ENCODE measurements at places on chromosomes 11 and 22. TPM values are rescaled to one million over a fixed set of nuclear protein-coding genes. Genes with fewer than 3 reads are reported as not detected.

DEUP1 gene
- polyA plus RNA-seq, result not detected

DNA sequence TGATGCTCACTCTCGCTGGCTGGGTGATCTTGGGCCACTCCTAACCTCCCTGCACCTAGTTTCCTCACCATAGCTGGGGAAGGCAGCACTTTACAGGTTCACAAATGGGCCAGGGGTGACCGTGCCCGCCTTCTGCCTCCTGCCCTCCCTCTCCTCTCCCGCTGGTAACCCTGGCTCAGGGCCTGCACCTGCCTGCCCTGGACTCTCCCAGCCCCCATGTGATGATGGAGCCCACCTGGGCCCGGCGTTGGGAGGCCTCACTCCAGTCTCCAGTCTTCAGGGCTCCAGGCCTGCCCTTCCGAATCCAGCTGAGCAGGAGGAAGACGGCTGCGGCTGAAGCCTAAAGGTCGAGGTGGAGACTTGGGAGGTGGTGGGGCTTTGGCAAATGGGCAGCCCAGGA is 152.9 kb downstream of the CACNA1I start:
- no peaks in the 10 kb centered on the region for H3K36me3 ChIP-seq
- no peak for DNase-seq
- no peaks in the 10 kb centered on the region for H3K4me1 ChIP-seq
- H3K27me3 ChIP-seq, result peaks cover 18% of the 10 kb centered on the region

APOL5 gene
- 0.04 TPM for polyA plus RNA-seq

- no peak overlapping the region for H3K27ac ChIP-seq
- DNase-seq, result no peak
- no peak overlapping the region for H3K4me3 ChIP-seq
- H3K36me3 ChIP-seq, result no peaks in the 10 kb centered on the region
Measured at GRCh38 chr11:117745346-117745745, 51.7 kb downstream of the DSCAML1 start.

- H3K4me1 ChIP-seq, result no peaks in the 10 kb centered on the region
- no peaks in the 10 kb centered on the region for H3K27me3 ChIP-seq
- no peak overlapping the region for H3K27ac ChIP-seq
- DNase-seq, result peak; percentile 73
Measured at GRCh38 chr22:32660292-32660691, 141.2 kb upstream of the TIMP3 start.

- no peak overlapping the region for H3K27ac ChIP-seq
- H3K4me1 ChIP-seq, result no peaks in the 10 kb centered on the region
- H3K27me3 ChIP-seq, result no peaks in the 10 kb centered on the region
- no peak for DNase-seq
- H3K36me3 ChIP-seq, result no peaks in the 10 kb centered on the region
Measured at GRCh38 chr11:124481365-124482323, 36.1 kb upstream of the OR8B8 start.

DNA sequence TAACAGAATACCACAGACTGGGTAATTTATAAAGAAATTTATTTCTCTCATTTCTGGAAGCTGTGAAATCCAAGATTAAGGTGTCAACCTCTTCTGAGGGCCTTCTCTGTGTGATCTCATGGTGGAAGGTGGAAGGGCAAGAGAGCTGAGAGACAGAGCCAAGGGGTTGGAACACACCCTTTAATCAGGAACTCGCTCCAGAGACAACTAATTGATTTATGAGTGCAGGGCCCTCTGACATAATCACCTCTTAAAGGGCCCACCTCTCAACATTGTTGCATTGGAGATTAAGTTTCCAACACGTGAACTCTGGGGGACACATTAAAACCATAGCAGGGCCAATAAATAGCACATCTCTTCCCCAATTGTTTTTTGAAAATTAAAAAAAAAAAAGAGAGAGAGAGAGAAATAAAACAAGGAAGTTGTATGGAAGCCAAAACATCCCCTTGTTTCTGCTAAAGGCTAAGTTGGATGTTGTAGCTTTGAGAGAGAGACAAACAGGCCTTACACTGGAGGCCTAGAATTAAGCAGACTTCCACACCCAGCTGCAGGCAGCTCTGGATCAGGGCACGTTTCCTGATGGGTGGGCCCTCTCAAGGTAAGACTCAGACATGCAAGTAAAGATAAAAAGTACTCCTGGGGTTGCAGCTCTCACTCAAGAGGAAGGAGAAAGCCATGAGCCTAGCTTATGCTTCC is 64.1 kb upstream of the BIRC3 start:
- H3K27me3 ChIP-seq, result no peaks in the 10 kb centered on the region
- H3K36me3 ChIP-seq, result no peaks in the 10 kb centered on the region
- DNase-seq, result no peak
- no peaks in the 10 kb centered on the region for H3K4me1 ChIP-seq
- no peak overlapping the region for H3K27ac ChIP-seq

FLRT1 gene
- 0.05 TPM for polyA plus RNA-seq

GRCh38 chr22:34950489-34950888 is 115.5 kb upstream of the ISX start:
- H3K4me1 ChIP-seq, result no peaks in the 10 kb centered on the region
- H3K27ac ChIP-seq, result no peak overlapping the region
- no peaks in the 10 kb centered on the region for H3K27me3 ChIP-seq
- DNase-seq, result no peak

DNA sequence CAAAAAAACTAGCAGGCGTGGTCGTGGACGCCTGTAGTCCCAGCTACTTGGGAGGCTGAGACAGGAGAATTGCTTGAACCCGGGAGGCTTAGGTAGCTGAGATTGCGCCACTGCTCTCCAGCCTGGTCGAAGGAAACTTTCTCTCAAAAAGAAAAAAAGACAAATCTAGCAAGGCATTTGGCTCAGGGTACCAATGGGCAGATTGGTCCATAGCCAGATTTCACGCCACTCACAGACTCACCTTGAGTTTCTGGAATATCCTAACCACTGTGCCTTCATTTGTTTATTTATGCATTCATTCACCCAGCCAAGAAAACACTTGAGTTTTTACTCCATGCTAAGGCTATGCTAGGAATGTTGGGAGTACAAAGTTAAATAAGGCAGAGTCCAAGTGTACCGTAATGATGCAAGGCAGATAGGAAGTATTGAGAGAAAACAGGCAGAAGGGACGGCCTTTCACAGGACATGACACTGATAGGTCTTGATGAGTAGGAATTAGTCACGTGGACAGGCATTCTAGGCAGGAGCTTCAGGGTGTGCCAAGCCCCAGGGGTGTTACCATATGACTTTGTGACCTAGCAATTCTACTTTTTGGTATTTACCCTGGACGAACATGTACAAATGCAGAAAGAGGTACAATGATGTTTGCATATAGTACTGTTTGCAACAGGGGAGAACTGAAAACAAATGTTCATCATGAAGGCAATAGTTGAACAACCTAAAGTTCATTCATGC is 3.0 kb upstream of the PACSIN3 start:
- H3K27me3 ChIP-seq, result no peaks in the 10 kb centered on the region
- H3K4me1 ChIP-seq, result peaks cover 18% of the 10 kb centered on the region
- DNase-seq, result no peak
- no peaks in the 10 kb centered on the region for H3K36me3 ChIP-seq

All from psoas muscle (tissue), 8 donors.